ENCODE measurements at places on chromosomes 12 and 14.

- DNase-seq, result no peak
Measured at GRCh38 chr14:91009501-91010152, 50.8 kb downstream of the RPS6KA5 start.

GRCh38 chr12:389142-390096 is at the start of gene KDM5A:
Gene KDM5A, minus strand, starts transcription at chr12:389320. Its CDS starts 229 bp downstream, at chr12:389091.
- DNase-seq, result peak; percentile 92

DNA sequence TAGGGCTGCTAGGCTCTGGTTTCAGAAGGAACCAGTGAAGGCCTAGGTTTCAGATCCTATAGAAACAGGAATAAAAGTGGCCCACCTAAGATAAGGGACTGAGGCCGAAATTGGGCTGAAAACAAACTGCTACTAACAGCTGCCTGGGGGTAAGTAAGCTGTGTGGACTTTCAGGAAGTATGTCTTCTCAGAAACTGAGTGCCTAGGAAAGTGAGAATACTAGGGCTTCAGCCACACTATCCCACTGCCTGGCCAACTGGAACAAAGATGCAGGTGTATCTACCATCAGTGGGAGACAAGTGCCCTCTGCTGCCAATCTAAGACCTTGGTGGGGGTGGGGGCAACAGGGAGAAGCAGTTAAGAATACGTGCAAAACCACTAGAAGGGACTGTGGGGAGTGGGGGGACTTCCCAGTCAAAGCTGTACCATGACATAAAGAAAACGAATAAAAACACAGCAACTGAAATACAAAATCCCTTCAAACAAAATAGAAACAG is 82.5 kb downstream of the MED13L start:
- no peak for DNase-seq

DNA sequence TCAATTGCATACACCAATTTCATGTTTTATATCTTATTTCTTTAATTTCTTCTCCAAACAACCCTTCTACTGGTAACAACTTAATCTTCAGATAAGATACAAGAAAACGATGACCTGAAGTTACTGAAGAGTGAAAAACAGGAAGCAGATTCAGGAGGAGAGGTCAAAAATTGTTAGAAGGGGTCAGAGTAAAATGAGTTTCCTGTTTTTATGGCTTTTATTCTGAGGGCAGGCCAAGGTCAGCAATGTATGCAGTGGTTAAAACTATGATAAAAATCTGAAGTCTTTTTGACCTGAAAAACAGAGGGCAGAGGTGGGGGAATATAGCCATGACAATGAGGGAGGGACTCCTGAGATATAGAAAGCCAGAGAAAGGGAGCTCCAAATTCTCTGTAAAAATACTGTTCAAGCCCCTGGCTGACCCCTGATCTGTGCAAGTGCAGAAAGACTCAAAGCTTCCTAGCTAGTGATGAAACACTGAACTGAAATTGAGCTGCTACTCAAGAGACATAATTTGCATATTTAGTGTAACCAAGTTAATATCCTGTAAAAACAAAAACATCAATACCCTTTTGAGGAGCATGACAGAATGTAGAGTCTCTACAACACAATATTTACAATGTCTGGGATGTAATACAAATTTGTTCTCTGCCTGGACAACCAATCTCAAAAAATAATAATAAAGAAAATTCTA is 514.3 kb upstream of the SEL1L start:
- no peak for DNase-seq

- DNase-seq, result no peak
Measured at GRCh38 chr12:87382436-87382835, 646.8 kb downstream of the C12orf50 start.

GRCh38 chr12:129873833-129874208 is 30.0 kb downstream of the TMEM132D start:
- DNase-seq, result no peak

DNA sequence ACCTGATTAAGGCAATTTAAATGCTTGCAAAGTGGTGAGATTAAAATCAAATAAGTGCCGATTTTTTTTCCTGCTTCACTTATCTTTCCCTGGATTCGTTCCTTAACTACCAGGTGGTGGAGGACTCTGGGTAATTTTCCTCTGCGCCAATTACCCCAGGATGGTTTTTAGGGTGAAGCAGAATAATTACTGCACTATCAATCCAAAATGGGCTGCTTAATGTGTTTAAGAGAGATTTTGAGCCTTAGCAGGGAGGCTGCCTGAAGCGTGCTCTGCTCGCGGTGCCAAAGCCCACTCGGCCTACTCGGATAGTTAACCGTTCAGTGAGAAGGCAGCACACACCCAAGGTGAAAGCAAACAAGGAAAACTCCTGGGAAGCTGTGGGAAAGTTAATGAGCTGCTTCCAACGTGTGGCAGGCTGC is 274.9 kb upstream of the LMO3 start:
- no peak for DNase-seq

GRCh38 chr12:52915637-52916036 is 10.8 kb upstream of the KRT8 start:
- DNase-seq, result no peak

DNA sequence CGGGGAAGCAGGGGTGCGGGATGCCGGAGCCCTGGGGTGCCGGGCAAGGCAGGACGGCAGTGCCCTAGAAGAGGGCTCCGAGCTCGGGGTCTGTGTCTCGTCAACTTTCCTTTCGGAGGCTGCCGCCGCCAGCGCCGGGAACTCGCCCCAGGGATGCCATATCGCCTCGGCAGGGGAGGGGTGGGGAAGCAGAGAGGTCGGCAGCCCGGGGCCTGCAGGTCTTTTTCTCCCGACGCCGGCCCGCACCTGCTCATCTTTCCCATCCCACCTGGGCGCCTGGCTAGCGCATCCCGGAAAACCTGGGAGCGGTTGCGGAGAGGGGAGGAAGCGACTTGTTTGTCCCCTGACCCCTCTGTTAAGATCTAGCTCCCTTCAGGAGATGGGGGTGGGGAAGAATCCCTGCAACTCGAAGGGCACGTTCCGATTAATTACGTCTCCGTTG is 547 bp downstream of the CNTN1 start:
- DNase-seq, result no peak

DNA sequence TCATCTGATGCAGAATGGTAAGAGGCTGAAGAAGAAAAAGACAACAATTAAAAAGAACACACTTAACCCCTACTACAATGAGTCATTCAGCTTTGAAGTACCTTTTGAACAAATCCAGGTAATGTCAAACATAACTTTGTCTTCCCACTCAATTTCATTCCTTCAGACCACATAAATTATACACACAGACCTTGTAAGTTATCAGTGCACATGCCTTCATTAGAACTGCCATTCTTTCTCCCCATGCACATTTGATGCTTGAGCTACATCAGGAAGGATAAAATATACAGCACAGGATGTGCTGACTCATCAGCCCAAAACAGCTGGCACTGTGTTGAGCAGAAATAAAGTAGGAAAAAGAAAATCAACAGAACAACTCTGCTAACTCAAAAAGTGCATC is 246.7 kb downstream of the PAWR start:
- no peak for DNase-seq

DNA sequence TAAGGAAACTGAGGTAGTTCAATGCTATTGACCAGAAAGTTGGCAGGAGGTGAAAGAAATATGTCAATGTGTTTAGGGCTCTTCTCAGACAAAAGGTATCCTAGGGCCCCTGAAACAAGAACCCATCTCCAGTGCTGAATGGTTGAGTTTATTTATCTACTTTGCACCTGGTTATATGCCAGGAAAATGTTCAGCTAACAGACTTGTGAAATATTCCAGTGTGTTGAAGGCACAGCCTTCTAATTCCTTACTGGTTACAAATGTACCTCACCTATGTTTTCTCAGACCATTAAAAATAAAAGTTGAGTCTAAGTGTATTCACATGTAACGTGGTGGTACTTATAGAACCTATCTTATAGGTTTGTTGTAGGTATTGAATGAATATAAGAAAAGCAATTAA is 511.7 kb upstream of the SEL1L start:
- no peak for DNase-seq

GRCh38 chr12:1806301-1807086 is 13.9 kb upstream of the LRTM2 start:
- peak; percentile 56 for DNase-seq

GRCh38 chr12:100964028-100964427 is 169.5 kb downstream of the ANO4 start:
- DNase-seq, result no peak

DNA sequence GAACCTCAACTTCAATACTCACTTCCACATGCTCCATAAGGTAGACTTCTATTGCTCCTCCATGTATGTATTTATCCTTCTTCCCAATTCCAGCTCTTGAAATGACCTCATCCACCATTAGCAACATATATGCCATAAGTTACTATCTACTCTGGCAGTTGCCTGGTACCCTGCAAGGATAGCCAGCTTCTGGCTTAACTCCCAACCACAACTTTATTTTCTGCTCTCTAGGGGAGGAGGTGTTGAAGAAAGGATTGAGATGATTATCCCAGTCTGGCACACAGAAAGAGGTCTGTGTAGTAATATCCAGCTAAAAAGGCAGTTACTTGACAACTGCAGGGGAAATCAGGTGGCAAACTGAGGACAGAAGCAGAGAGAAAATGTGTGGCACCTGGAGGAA is 71.5 kb upstream of the MDM1 start:
- DNase-seq, result no peak

DNA sequence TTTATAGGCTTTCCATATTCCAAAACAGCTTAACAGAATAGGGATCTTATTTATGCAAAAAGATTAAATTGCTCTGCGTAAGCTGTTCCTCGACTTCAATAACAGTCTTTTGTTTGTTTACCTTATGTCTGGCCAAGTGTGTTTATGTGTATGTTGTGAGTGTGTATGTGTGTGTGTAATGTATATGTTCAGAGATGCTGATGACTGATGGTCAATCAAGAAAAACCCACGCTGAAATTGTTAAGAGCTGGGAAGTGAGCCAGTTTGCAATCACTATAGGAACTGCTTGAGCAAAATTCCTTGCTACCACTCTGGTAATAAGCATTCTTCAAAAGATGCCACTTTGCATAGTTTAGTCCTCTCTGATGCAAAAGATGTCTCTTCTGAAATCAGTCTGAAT is 59.6 kb downstream of the PRKD1 start:
- DNase-seq, result no peak

- DNase-seq, result no peak
Measured at GRCh38 chr14:95445161-95445560, 71.3 kb downstream of the SYNE3 start.

- DNase-seq, result no peak
Measured at GRCh38 chr12:98572010-98572409, 21.5 kb upstream of the SLC25A3 start.

DNA sequence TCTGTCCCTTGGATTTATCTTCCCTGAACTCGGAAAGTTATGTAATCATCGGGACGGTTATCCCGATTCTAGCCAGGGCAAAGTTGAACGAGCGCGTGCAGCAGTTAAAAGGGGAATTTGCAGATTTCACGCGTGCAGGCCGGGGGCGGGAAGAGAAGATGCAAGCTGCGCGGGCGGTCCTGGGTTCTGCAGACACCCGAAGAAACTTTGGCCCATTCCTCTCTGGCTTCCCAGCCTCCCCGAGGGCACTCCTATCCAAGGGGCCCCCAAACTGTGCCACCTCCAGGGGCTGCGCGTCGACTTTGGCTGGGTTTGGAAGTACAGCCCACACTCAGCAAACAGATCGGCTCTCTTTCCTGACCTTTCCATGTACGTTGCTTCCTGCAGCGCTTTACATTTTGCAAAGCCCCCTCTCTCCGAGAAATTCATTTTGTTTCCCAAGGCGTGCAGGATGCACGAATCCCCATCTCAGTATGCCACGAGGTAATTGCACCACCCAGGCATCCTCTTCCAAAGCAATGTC is 941 bp upstream of the PPP1CC start:
- peak; percentile 74 for DNase-seq

GRCh38 chr12:86834217-86834616 is 578.0 kb upstream of the MGAT4C start:
- no peak for DNase-seq

GRCh38 chr14:70658899-70659298 is 17.2 kb downstream of the TTC9 start:
- DNase-seq, result no peak

DNA sequence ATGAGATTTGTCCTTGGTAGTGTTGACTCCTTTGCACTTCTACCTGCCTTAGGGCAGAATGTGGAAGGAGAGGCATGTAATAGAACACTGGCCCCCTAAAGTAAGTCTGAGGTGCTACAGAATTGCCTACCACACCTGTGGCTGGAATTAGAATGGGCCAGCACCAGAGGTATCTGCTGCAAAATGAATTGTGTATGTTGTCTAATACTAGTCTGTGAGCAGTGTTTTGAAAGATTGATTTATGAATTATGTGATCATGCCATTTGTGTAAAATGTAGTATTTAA is 5.7 kb upstream of the STYX start:
- no peak for DNase-seq

- no peak for DNase-seq
Measured at GRCh38 chr12:58105225-58106119, 164.1 kb downstream of the ATP23 start.

GRCh38 chr12:81558031-81558430 is 201.1 kb downstream of the PPFIA2 start:
- no peak for DNase-seq

- DNase-seq, result no peak
Measured at GRCh38 chr12:106766393-106766826, 8.1 kb upstream of the RIC8B start.

- DNase-seq, result peak; percentile 38
Measured at GRCh38 chr14:26841920-26842741, 244.3 kb upstream of the NOVA1 start.

- peak; percentile 85 for DNase-seq
Measured at GRCh38 chr12:51905471-51906429, 1.6 kb upstream of the ACVRL1 start.

DNA sequence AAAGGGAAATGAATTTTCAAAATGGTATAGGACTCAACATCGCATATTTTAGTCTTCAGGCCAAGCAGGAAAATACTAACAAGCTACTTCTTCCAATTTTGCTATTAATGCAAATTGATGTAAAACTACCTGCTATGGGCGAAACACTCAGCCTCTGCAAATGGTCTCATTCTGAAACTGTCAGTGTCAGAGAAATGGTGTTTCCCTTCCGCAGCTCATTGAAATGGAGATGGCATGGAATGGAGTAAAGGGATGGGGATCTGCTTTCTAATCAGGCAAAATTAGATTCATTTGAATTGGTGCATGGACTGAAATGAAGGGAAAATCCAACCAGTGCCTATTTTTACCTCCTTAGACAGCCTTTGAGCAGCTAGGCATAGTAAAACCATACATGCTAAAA is 80.4 kb upstream of the EEA1 start:
- DNase-seq, result no peak

DNA sequence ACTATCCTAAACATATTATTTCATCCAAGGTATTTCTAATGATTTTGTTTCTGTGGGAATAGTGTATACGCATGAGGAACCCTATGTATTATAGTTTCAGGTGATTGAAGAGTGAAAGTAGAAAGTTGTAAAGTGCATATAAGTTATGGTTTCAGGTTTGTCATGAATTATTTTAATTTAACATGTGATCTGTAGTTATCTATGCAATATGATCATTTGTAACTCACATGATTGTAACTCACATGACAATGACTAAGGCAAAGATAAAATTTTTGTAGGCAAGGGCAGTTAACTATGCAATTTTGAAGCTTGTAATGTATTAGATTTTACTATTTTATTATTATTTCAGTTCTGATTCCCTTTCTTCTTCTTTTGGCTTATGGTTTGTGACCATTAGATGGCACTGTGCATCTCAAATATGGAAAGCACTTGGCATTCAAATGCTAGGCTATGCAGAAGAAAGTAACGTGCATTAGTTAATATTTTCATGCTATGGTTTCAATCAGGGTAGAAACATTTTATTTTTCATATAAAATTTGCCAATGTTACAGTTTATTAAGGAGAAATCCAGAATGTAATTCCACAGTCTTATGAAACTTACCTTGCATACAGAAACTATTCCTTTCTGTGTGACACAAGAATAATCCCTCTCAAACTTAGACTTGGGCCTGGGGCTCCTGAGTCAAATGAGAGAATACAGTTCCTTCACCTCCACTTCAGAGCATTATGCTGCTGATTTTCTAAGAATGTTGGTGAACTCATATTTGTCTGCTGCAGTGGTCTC is 15.8 kb upstream of the TMEM30B start:
- no peak for DNase-seq
